Activated CD4-positive, CD25-positive, alpha-beta regulatory T cell treated with anti-CD3 and anti-CD28 coated beads, Interleukin-2, amount 50 U/mL, for 72 hours (primary cell): ENCODE measurements at places on chromosomes 5 and 9.

GRCh38 chr5:6206501-6206900 lies 171.8 kb downstream of the MED10 start:
- no peak for DNase-seq

- no peak for DNase-seq
Observed at GRCh38 chr5:180647941-180648500, 1.4 kb downstream of the FLT4 start.

GRCh38 chr9:126615245-126615790 lies 1.6 kb downstream of the LMX1B start:
- DNase-seq, result no peak

DNA sequence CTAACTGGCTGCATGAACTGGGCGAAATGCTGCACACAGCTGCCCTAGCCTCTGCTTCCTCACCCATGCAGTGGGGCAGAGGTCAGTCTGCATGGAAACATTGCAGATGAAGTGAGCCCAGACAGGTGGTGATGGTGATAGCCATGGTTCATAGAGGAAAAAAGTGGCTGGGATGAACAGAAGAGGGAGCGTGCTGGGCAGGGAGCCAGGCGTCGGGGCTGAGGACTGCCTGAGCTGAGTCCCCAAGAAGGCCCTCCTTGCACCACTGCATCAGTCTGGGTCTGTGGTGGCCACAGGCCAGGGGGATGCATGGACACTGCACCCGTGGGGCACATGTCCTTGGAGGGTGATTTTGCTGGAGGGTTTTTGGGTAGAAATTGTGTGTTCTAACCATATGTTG lies 80.5 kb downstream of the AMBP start:
- DNase-seq, result peak; percentile 14

DNA sequence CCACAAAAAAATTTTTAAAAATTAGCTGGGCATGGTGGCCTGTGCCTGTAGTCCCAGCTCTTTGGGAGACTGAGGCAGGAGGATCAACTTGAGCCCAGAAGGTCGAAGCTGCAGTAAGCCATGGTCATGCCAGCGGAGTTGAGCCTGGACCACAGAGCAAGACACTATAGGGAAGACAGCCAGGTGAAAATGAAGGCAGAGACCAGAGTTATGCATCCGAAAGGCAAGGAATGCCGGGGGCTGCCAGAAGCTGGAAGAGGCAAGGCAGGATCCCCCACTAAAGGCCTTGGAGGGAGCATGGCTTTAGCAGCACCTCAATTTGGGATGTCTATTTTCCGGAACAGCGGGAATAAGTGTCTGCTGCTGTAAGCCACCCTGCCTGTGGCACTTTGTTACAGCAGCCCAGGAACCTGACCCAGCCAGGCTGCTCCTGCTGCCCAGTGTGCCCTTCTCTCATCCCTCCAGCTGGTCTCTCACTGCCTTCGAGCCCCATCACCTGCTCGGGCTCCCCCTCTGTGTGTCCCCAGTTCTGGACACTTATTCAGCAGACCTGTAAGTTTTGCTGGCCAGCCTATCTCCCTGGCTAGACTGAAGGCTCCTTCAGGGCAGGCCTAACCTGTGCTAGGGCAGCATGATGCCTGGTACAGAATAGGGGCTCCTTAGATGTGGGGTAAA lies 16.8 kb upstream of the JADE2 start:
- DNase-seq, result no peak

DNA sequence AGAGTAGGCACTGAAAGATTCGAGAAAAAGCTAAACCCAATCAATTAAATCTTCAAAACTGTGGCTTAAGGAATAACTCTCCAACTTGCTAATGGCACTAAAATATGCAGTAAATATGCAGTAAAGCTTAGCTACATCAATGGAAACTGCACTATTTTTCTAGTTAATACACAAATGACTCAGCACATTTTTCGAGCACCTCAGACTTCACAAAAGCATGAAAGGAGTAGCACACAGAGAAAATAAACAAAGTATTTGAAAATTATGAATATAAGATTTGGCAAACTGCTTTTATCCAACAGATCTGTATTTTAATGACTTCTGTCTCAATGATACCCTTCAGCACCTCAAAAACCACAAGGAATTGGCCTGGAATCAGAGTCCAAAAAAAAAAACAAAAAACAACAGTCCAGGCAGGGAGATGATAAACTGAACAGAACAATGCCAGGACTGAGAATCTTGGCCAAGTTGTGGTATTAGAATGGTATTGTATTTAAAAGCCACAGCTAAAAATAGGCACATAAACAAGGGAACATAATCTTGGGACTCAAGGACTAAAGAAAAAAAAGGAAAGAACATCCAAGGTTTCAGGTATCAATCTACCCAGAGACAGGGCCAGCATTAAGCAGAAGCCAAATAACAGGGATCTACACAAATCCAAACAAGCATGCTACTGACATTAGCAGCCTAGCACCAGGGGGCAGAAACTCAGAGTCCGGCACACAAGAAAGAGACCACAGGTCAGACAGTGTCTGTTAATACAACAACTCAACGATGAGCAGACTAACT lies 21.4 kb downstream of the TMEM245 start:
- no peak for DNase-seq

DNA sequence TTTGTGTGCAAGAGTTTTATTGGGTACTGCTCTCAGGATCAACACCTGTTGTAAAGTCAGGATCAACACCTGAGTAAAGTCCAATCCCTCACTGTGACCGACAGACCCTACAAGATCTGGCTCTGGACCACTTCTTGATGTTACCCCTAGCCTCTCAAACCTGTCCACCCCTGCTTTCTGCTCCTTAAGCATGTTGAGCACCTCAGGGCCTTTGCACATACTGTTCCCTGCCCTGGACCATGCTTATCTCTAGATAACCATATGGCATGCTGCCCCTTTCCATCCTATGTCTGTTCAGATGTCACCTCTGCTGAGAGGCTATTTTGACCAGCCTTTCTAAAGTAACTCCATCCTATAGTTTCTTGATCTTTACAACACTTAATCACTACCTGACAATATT lies 269.6 kb downstream of the SMARCA2 start:
- DNase-seq, result no peak

GRCh38 chr9:35646533-35647265 lies 4.0 kb downstream of the SIT1 start:
- DNase-seq, result peak; percentile 91

GRCh38 chr5:95761771-95762651 lies 30.9 kb downstream of the RHOBTB3 start:
- no peak for DNase-seq

- DNase-seq, result no peak
Observed at GRCh38 chr9:131886826-131887225, 146.9 kb upstream of the RAPGEF1 start.

DNA sequence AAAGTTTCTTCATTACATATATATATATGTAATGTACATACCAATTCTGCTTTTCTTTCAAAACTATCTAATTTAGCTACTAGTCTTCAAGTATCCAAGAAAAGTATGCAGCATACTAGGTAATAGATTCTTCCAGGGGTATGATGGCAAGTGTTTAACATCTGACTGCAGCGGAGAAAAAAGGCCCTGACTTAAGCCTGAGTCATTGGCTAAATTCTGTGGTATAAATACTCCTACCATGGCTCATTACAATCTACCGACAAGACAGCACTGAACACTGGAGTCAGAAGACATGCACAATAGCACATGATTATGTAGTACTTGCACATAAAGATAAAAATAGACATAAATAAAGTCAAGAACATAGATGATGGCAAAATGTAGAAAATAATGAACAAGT lies 439.9 kb downstream of the BRINP1 start:
- no peak for DNase-seq

GRCh38 chr5:125277494-125278154 lies 531.2 kb upstream of the ZNF608 start:
- no peak for DNase-seq

- no peak for DNase-seq
Observed at GRCh38 chr5:73482383-73483136, 15.7 kb upstream of the BTF3 start.

DNA sequence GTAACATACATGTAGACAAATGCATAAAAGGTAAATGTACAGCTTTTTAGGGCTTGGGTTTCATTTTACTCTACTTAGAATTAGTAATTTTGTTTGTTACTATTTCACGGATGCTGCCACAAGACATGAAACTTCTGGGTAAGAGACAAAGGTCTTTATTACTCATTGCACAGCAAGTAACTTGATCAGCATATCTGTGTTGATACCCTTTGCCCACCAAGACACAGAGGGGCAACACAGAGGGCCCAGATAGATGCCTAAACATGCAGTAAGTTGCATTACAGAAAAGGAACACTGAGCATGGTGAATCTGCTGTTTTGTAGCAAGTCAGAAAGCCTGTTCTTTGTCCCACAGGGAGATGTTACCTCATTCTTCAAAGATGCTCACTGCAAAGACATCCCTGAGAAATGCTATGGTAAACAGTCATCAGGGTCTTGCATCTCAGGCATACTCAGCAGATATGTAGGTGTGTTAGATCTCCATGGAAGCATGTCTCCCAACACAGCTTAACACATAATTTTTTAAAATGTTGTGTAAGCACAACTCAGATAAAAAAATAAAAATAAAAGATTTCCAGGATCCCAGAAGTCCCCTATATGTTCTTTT lies 10.3 kb downstream of the ITGA2 start:
- no peak for DNase-seq

- DNase-seq, result no peak
Observed at GRCh38 chr9:75962013-75962661, 71.7 kb downstream of the PCSK5 start.

DNA sequence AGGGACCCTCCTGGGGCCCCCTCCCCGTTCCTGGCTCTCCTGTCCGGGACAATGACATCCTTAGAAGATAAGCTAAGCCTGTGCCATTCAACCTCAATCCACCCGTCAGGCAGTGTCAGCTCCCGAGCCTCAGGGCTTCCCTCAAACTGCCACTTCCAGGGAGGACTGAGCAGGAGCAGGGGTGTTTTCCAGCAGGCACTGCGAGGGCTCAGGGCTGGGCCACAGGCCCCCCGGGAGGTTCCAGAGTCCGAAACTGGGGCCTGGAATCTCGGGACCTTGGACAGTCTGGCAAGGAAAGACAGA lies 26.2 kb downstream of the LHX3 start:
- DNase-seq, result no peak

- no peak for DNase-seq
Observed at GRCh38 chr9:4574657-4575243, 84.5 kb downstream of the SLC1A1 start.

DNA sequence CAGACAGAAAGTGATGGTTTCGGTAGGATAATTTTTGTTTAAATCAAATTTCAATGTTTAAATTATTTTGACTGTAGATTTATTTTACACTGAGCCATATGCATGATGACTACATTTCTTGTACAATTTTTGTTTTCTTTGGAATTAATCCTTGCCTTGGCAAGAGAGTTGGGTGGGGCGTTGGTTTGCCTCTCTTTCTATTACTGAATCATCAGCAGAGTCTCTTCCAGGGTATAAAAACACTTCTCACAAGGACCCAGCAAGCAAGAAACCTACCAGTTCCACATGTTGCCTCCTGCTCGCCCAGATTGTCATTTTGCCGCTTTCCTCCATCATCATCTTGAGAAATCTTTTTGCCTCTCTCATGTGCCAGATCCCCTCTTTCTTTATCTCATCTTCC lies 455.0 kb upstream of the DMAC1 start:
- DNase-seq, result no peak

DNA sequence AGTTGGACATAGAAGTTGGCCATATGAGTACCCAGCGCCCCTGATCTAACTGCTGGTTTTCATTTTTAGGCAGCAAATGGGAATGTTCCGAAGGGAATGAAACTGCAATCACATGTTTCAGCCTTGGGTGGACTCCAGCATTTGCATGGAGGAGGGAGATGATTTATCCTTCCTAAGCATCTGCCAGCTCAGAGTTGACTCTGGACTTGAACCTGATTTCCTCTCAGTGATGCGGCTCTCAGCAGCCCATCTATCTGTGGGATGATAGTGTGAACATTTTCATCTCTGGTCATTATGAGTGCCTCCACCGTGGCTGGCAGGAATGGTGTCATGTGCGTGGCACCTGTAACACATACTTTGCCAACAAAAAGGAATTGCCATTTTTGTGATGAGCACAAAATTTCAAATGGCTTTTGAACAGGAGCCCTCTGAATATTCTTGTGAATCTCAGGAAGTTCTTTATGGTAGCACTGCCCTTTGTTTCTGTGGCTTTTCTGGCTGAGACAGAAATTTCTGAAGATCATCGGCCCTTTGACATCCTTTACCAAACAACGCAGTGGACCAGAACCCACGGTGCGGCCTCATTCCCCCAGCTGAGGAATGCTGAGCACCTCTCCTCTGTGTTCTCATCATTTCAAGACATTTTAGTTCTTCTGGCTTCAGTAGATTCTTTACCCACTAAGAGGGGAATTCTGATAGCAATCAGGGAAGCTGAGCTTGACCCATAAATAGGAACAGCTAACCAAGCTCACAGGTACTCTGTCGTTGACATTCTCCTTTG lies 28.5 kb downstream of the FUBP3 start:
- DNase-seq, result no peak

GRCh38 chr9:104900871-104901270 lies 27.1 kb downstream of the ABCA1 start:
- no peak for DNase-seq

GRCh38 chr9:105132606-105133005 lies 111.8 kb upstream of the SLC44A1 start:
- DNase-seq, result no peak

DNA sequence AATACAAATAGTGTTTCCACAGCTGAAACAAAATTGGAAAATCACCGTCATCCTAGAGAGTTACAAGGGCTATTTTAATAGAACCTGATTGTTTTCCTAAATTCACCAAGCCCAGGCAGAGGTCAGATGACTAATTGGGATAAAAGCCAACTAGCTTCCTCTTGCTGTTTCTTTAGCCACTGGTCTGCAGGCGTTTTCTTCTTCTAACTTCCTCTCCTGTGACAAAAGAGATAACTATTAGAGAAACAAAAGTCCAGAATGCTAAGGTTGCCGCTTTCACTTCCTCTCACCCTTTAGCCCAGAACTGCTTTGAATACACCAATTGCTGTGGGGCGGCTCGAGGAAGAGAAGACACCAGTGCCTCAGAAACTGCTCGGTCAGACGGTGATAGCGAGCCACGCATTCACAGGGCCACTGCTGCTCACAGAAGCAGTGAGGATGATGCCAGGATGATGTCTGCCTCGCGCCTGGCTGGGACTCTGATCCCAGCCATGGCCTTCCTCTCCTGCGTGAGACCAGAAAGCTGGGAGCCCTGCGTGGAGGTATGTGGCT lies at the start of gene TLR4:
TLR4 (plus strand) TSS at position 380 of the 552 bp plus-strand sequence; CDS start at position 450, 70 bp downstream.
- no peak for DNase-seq

GRCh38 chr5:61755726-61756222 lies 423.7 kb downstream of the ZSWIM6 start:
- no peak for DNase-seq

DNA sequence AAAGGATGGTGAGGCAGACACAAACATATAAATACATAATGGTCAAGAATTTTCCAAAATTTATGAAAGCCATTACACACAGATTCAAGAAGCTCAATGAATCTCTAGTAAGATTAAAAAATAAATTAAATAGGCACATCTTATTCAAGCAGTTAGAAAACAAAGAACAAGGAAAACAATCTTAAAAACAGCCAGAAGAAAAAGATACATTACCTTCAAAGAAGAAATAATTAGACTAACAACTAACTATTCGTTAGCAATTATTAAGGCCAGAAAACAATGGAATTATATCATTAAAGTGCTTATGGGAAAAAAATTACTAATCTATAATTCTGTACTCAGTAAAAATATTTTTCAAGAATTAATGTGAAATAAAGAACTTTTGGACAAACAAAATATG lies 593.1 kb downstream of the EBF1 start:
- DNase-seq, result no peak
